Putamen (tissue), 1 donor: ENCODE measurements at places on chromosomes 11 and 22.
A peak's percentile ranks its signal among the peaks of the same experiment; 100 is the strongest.

- no peak for DNase-seq
Measured at GRCh38 chr11:109085708-109086373, 336.1 kb upstream of the C11orf87 start.

GRCh38 chr11:57306940-57307565, 17.7 kb downstream of the TNKS1BP1 start:
- no peak for DNase-seq

GRCh38 chr11:64867748-64868462, 10.5 kb downstream of the EHD1 start:
- no peak for DNase-seq

GRCh38 chr22:46792061-46792796, 29.8 kb downstream of the TBC1D22A start:
- DNase-seq = no peak

DNA sequence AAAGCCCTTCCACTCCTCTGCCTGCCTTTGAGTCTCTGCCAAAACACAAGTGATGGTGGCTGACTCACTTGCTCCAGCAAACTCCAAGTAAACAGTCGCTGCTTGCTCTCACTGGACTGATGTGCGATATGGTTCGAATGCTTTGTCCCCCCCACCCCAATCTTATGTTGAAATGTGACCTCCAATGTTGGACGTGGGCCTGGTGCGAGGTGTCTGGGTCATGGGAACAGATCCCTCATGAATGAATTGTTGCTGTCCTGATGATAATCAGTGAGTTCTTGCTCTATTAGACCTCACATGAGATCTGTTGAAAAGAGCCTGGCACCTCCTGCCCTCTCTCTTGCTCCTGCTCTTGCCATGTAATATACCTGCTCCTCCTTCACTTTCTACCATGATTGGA, 747.9 kb downstream of the OPCML start:
- DNase-seq = no peak

DNA sequence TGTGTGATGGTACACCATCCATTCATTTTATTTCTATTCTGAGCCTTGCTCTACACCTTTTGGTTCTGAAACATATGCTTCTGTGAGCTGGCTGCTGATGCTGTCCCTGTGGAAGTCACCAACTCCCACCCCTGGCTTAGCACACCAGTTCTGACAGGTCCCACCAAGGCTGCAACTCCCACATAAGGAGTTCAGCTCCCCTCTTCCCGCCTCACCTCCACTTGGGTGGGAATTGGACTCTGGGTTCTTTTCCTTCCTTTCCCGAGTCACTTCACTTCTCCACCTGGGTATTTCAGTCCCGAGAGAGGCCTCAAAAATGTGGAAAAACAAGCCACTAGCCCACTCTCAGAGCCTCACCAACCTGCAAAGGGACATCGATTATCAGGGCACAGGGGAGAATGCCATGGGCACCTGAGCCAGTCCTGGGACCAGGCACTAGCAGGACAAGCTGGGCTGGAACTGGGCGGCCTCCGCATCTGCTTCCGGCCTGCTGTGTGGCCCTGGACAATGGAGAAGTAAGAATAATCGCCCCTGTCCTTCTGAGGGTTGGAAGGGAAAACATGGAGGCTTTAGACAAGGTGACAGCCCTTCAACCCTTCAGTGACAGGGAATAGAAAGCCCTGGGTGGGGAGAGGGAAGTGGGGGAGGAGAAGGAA, 80.1 kb downstream of the IGLL1 start:
- DNase-seq = no peak

DNA sequence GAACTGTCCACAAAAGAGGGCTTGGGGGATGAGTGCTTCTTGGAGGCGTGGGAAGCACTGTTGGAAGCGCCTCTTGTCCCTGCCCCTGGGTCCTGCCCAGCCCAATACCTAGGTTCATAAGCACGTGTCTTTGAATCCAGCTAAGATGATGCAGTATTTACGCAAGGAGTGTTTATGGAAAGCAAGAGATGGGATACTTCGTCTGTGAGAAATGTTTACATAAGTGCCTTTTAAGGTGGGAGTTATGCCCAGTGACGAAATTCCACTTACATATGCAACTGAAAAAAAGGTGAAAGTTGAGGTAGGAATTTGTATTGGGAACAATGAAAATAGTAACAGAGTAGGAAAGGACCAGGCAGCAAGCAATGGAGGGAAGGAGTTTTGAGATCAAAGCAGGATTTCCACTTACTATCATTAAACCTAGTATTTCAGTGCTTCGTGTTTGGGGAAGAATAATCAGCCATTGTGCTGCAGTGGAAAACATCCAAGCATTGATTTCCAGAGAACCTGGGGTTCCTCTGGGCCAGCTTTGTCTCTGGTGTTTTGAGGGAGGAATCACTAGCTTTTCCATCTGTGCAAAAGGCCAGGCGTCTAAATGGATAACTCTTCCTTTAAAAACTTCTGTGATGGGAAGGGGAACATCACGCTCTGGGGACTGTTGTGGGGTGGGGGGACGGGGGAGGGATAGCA, 115.3 kb upstream of the TTC12 start:
- DNase-seq = peak; percentile 63

DNA sequence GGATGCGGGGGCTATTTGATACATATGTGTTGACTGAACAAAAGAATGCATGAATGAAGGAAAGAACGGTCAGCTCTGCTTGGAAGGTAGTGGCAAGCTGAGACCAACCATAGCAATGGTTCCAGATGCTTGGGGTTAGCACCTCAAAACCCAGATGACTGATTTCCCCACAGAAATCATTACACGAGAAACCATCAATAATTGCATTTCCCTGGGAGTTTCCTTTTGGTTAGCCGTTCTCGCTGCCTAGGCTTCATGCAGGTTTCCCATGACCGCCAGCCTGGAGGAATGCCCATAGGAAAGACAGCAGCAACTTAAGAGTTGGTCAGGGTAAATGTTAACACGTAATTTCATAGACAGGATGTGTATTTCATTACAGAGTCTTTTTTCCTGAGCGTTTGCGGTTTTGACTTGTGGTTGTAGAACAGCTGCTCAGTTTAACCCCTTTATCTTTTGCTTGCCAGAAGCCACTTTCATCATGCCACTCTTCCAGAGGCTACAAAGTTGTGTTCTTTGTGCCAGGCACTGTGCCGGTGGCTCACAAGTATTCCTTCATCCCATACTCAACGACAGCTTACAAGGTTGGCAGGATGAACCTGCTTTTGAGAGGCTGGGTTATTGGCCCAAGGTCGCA, 2.8 kb downstream of the IL17RA start:
- no peak for DNase-seq

GRCh38 chr11:84626256-84626655, 1000.9 kb downstream of the DLG2 start:
- no peak for DNase-seq

- DNase-seq = no peak
Measured at GRCh38 chr11:68535098-68535497, 74.5 kb downstream of the PPP6R3 start.

- DNase-seq = no peak
Measured at GRCh38 chr11:75879737-75880136, 64.7 kb downstream of the UVRAG start.

- no peak for DNase-seq
Measured at GRCh38 chr11:5591613-5592012, 4.8 kb upstream of the TRIM6 start.

GRCh38 chr22:24402460-24403192, 24.8 kb upstream of the ADORA2A start:
- DNase-seq = no peak

DNA sequence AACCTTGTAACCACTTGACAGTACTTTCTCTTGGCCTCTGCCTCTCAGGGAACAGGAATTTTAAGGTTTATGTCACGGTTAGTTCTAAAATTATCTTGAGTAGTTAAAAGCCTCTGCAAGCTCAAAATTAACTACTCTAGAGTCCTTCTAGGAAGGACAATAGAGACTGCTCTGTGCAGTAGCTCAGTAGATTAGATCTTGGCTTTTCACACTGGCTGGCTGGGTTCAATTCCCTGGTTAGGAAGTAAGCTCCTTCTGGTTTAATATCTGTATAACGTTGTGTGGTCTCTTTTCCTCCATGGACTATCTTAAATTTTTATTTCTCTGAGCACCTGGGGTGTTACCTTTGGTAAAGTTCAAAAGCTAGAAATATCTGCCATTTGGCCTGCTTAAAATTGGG, 109.2 kb downstream of the AASDHPPT start:
- no peak for DNase-seq

GRCh38 chr22:25085930-25086901, 113.4 kb upstream of the CRYBB3 start:
- no peak for DNase-seq

DNA sequence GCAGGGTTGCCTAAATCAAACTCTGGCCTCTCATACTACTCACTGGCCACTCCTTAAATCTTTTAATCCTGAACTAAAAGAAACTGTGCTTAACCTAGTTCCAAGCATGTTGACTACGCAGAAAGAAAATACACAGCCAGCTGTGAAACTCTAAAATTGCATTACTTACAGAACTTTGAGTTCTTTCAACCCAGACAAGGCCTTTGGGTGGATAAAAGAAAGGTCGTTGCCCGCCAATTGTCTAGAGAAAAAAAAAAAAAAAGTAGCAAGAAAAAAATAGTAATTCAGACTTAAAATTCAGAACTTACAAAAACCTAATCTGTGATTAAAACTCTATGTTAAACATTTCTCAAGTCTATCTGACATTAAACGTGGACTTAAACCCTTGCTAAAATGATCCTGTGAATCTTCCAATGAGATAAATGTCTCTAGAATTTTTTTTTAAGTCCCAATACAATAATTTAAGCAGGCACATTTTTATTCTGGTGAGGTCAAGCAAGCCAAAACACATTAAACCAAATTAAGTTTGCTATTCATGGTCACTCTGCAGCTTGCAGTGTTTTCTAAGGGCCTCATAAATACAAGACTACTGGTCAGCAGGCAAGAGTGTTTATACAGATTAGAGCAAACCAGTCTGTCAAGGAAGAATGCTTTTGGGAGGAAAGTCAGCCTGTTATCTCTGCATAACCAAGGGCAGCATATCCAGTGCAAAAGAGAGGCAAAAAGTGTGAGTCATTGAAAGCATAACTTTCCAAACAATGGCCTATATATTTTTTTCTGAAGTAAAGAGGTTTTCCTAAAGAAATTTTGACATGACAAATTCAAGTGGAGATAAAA, 29.5 kb upstream of the CCDC34 start:
- no peak for DNase-seq

DNA sequence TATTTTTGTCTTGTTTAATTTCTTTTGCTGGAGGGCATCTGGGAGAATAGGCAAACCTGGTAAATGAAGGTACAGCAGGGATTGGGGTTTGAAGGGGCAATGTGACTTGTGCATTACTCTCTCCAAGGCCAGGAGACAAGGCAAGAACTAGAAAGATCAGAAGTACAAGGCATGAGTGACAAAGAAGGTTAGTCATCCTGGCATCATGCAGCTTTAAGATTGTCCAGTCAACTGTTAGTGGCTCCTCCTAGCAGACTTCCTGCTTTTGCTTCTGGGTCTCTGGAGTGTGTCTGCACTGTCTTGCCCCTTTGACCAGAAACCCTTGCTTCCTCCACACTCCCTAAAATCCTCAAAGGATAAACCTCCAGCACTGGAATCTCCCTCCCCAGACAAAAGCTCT, 27.2 kb upstream of the GLYATL1 start:
- DNase-seq = no peak

GRCh38 chr11:3096909-3097530, 39.8 kb upstream of the CARS1 start:
- no peak for DNase-seq

- no peak for DNase-seq
Measured at GRCh38 chr11:119448380-119448779, 25.4 kb upstream of the THY1 start.

GRCh38 chr11:22711880-22712279, 45.5 kb downstream of the GAS2 start:
- DNase-seq = no peak

DNA sequence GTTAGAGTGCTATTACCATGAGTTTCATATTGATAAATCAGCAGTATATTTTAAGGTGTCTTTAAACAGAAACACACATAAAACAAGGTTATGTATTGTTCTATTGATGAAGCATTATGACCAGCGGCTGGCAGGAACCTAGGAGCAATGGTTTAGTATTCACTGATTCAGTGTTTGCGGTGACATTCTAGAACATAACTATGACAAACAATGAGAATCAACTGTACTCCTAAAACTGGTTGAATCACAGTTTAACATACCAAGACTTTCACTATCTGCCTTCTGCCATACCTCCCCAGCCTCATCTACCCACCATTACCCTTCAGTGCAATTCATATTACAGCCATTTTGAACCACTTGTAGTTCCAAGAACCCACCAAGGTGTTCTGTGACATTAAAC, 8.8 kb downstream of the HOATZ start:
- DNase-seq = no peak
